Liver (tissue), 10 donors: ENCODE measurements at places on chromosomes 1 and 21. TPM values are rescaled to one million over a fixed set of nuclear protein-coding genes. Genes with fewer than 3 reads are reported as not detected.

The BSDC1 gene
- total RNA-seq, result 65.9 TPM

The TEKT2 gene
- 0.14 TPM for total RNA-seq

The ATXN7L2 gene
- 1.6 TPM for total RNA-seq

The RGSL1 gene
- total RNA-seq, result not detected

The SLC1A7 gene
- total RNA-seq, result 0.28 TPM

The CD1E gene
- 0.56 TPM for total RNA-seq

The PTPN7 gene
- 7.0 TPM for total RNA-seq

The RBM11 gene
- total RNA-seq, result 0.08 TPM

The TAL1 gene
- 3.5 TPM for total RNA-seq

The MPZ gene
- 0.37 TPM for total RNA-seq

The RO60 gene
- total RNA-seq, result 41.1 TPM

The IGSF5 gene
- 0.08 TPM for total RNA-seq

The ZNF436 gene
- total RNA-seq, result 5.4 TPM

The ZMYND12 gene
- total RNA-seq, result 2.1 TPM

The NOS1AP gene
- total RNA-seq, result 1.4 TPM

The DUSP10 gene
- 6.7 TPM for total RNA-seq

The ZNF695 gene
- 1.5 TPM for total RNA-seq

The TMPRSS15 gene
- not detected for total RNA-seq

The SH2D5 gene
- total RNA-seq, result not detected

The SYCP1 gene
- not detected for total RNA-seq

The COL6A1 gene
- 34.9 TPM for total RNA-seq

The C4BPA gene
- total RNA-seq, result 1,492 TPM
